Stimulated activated CD8-positive, alpha-beta memory T cell treated with anti-CD3 and anti-CD28 coated beads, Interleukin-4, amount 100 ng/mL, for 1 hour (primary cell): ENCODE measurements at places on chromosomes 2 and 18.

DNA sequence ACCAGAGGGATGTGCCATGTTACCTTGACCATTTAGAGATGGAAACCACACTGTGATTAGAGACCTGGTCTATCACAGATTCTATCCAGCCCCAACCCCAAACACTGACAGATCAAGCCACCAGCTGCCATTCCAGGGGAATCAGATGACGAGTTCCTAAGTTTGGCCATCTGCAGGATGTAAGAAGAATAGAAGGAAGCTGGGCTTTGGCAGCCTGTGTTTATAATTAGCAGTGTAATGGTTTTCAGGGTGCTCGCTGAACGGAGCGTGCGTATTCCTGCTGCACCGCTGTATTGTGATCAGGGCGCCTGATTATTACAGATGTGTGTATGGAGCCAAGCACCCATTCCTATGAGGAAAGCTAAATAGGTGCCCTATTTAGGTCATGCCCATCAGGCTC, 138.1 kb downstream of the LRRC30 start:
- no peak for DNase-seq

DNA sequence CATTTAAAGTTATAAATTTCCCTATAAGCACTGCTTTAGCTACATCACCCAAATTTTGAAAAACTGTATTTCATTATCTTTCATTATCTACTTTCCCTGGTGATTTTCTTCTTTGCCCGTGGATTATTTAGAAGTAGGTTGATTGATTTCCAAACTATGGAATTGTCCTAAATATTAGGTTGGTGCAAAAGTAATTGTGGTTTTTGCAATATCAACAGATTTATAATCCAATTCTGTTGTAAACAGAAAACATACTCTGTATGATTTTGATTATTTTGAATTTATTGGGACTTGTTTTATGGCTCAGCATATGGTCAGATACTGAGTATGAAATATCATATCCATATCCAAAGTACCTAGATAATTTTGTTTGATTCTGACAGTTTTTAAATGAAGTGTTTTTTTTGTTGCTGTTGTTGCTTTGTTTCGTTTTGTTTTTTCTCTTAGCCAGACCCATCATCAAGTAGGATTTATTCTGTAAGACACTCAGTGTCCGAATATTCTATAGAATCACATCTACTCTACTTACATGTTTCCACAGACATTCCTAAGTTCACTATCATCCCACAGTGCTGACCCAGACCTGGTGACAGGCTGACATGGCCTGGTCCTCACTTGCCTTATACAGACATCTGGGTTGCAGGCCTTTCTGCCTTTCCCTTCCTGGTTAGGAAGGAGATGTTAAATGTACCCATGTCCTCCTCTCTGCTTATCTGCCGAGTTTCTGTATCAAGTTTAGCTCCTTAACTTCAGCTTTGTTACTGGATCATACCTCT, 2.1 kb upstream of the TRABD2A start:
- DNase-seq = no peak

DNA sequence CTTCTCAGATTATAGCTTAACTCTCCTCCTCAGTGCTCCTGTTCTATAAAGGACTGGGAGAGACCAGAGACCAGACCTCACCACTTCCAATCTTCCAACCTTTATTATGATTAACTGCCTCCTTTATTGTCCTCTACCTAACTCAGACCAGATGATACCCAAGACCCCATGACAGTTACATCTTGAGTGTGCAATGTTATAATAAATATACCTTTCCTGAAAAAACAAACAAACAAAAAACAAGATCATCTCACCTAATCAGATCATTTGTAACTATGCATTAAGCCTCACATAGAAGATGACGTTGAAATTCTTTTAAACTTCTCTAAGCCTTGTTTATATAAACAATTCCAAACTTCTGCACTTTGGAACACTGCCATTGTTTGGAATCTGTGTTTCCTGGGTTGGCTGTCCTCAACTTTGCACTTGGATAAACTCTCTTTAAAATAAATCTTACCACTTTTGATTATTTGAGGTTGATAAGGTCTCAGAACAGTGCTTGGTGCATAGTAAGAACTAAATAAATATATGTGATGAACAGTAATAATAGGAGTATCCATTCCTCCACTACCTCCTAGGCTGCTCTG, 342.7 kb downstream of the TDRD15 start:
- no peak for DNase-seq

- DNase-seq = no peak
Observed at GRCh38 chr2:70144443-70145143, 46.2 kb downstream of the C2orf42 start.

GRCh38 chr2:158993721-158994587, 25.5 kb downstream of the TANC1 start:
- no peak for DNase-seq

DNA sequence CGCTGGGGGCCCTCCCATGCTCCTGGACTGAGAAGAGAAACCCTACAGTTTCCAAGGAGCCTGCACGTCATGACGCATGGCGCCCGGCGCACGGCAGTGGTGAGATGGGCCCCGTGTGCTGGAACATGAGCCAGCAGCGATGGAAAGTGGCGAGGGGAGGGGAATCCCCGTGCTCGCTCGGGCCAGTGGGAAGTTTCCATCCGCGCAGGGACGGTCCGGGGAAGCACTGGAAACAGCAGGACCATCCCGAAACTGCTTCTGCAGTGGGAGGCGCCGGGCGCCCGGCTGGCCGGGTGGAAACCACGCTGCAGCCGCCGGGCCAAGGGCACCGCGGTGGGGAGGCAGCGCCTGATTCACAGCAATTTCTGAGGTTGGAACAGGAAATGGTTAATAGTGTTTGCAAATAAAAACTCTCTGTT, 4.9 kb upstream of the PDCD1 start:
- DNase-seq = no peak

GRCh38 chr2:56185101-56185581, 1.4 kb downstream of the CCDC85A start:
- DNase-seq = no peak

DNA sequence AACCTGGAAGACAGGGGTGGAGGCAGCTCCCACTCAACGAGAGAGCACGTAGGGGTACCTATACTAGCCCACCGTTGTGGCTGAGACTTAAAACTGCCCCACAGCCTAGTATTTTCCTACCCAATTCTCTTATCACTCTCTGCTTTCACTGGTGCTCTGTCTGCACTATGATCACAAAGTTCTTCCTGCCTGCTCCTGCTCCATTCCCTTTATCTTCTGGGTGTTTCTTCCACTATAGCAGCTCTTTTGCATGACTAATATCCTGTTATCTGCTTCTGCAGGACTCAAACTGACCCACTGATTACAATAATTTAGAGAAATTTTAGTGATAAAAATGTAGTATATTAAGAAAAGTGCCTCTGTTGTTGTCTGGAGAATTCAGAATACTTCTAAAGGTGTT, 184.8 kb downstream of the LRP1B start:
- DNase-seq = no peak

DNA sequence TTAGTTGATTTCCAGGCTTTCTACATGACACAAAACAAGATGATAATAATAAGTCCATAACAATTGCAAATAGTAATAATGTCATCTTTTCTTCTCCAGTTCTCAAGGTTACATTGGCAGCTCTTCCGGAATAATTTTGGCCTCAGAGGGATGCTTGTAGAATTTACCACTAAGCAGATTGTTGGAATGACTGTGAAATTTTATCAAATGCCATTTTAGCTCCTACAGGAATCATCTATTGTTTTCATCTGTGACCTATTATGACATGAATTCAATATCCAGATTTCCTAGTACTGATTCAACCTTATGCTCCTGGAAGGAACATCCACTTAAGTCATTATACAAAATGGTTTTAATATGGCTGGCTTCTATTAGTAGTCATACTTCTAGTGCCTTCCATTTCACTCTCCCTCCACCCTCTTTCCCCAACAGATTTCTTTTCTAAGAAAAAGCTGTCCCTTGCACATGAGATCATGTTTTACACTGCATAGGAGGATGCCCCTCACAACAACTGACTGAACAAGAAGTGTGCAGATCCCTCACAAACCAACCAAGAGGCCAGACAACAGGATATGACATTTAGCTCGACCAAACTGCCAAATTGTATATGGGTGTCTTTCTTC, 200.0 kb downstream of the DNER start:
- DNase-seq = no peak

DNA sequence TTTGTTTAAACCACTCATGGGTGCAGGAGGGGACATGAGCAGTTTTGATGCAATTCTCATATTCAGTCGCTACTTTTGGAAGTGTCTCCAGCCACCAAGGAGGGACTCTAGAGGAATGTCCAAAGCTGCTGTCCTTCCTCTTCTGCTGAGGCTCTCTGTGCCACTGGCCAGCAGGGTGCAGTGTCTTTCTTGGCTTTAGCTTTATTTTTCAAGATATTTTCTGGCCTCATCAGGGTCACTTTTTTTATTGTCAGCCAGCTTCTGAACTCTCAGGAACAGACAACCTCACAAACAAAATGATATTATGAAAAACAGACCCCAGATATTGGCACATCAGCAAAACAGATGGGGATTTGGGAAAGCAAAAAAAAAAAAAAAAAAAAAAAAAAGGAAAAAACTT, 289.3 kb upstream of the ZSWIM2 start:
- DNase-seq = no peak

DNA sequence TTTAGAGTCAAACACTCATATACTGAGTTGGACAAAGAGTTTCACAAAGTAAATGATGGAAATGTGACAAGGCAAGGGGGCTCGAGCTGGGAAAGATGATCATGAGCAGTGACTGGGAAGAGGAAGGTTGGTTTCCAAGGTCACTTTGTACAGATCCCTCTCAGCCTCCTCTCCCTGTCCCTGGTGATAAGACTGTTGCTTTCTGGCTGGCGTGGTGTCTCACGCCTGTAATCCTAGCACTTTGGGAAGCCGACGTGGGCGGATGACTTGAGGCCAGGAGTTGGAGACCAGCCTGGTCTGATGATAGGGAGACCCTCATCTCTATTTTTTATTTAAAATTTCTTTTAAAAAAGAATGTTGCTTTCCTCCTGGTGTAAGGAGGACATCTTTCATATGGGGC, 86.6 kb upstream of the STPG4 start:
- no peak for DNase-seq

GRCh38 chr2:48600204-48600813, 17.3 kb upstream of the GTF2A1L start:
- DNase-seq = no peak

- DNase-seq = no peak
Observed at GRCh38 chr2:28413152-28413898, 20.7 kb downstream of the FOSL2 start.

DNA sequence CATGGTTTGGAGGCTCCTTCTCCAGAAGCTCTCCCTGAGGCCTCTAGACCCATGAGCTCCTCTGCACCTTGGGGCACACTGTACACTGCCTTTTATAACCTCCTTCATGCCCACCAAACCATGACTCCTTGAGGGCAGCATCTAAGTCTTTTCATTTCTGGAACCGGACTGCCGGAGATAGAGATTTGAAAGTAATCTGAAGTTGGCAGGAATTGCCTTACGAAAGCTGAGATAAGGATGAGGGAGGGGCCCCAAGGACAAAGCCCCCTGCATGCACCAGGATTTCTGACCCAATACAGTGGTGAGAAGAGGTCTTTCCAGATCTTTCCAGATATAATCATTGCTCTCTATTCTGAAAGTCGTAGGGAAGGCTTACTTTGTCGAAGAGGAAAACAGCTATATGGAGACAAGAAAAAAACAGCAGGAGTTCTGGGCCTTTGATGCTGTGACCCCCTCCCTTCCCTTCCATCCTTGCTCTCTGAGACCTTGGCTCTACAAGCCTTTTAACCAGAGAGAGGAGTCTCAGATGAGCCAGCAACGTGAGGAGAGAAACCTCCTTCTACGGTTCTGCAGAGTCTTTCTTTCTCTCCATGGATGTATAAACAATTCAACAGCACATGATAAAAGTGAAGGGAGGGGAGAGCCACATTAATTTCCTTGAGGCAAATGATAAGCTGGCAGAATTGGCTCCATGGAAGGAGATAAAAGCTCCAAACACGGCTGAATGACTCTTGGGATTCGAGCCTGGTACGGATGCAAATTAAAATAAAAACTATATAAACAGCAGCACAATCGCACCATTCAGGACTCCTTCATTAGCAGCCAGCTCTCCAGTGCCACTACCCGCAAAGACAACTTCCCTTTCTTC, 88.0 kb upstream of the RTN4 start:
- DNase-seq = no peak
